ENCODE measurements at places on chromosomes 1 and 21. TPM values are rescaled to one million over a fixed set of nuclear protein-coding genes. Genes with fewer than 3 reads are reported as not detected.

SLAMF6 gene
- not detected for total RNA-seq

LGR6 gene
- 0.23 TPM for total RNA-seq

HOOK1 gene
- total RNA-seq = 8.2 TPM

IQGAP3 gene
- total RNA-seq = 13.1 TPM

C8B gene
- not detected for total RNA-seq

SLC30A2 gene
- total RNA-seq = not detected

PRKACB gene
- 19.7 TPM for total RNA-seq

KIF26B gene
- 3.4 TPM for total RNA-seq

FABP3 gene
- 1.1 TPM for total RNA-seq

ROR1 gene
- 6.7 TPM for total RNA-seq

OR2L5 gene
- total RNA-seq = not detected

MAB21L3 gene
- total RNA-seq = 0.18 TPM

COL8A2 gene
- 0.13 TPM for total RNA-seq

ST6GALNAC5 gene
- 0.87 TPM for total RNA-seq

VHLL gene
- total RNA-seq = not detected

TRIM17 gene
- total RNA-seq = 2.3 TPM

CD164L2 gene
- total RNA-seq = 0.72 TPM

KIAA0040 gene
- total RNA-seq = 4.1 TPM

CEP104 gene
- 40.3 TPM for total RNA-seq

ENAH gene
- total RNA-seq = 82.9 TPM

FASLG gene
- not detected for total RNA-seq

HTR6 gene
- not detected for total RNA-seq

WNT9A gene
- 1.0 TPM for total RNA-seq

CNR2 gene
- not detected for total RNA-seq

REG4 gene
- total RNA-seq = not detected

HES3 gene
- total RNA-seq = not detected

EFNA3 gene
- total RNA-seq = 9.6 TPM

All from endothelial cell (in vitro differentiated cells).